ENCODE measurements at places on chromosomes 3 and 15. TPM values are rescaled to one million over a fixed set of nuclear protein-coding genes. Genes with fewer than 3 reads are reported as not detected.

Gene NEK10
- total RNA-seq: 4.3 TPM

Gene OR5K2
- not detected for total RNA-seq

Gene B3GALNT1
- 17.3 TPM for total RNA-seq

Gene KNG1
- not detected for total RNA-seq

Gene ST8SIA2
- not detected for total RNA-seq

Gene DISP2
- 0.35 TPM for total RNA-seq

Gene GHSR
- not detected for total RNA-seq

Gene CCDC9B
- 168 TPM for total RNA-seq

Gene ARRDC4
- total RNA-seq: 5.7 TPM

Gene SPESP1
- not detected for total RNA-seq

Gene NDUFAF3
- 32.9 TPM for total RNA-seq

Gene CMC1
- 26.7 TPM for total RNA-seq

Gene CRYGS
- 4.4 TPM for total RNA-seq

Gene SLC7A14
- total RNA-seq: not detected

DNA sequence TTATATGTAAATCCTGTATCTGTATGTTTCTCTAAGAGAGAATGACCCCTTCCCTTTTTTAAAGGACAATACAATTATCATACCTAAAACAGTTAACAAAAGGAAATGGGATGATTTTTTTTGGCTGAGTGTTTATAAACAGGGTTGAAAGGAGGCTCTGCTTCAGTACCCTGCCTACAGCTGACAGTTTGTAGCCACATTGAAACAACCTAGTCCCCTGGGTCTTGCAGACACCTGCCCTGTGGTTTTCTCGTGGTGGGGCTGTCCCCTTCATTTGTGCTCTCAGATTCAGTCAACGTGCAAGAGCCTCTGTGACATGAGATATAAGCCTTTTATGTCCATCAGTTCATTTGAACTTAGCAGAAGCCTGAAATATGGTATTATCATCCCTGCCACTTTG, 2.3 kb upstream of the HMCES start:
- H3K4me3 ChIP-seq: no peak overlapping the region
- DNase-seq: no peak
- no peaks in the 10 kb centered on the region for H3K27me3 ChIP-seq
- H3K4me1 ChIP-seq: peaks cover 18% of the 10 kb centered on the region

- DNase-seq: no peak
- no peaks in the 10 kb centered on the region for H3K27me3 ChIP-seq
- H3K36me3 ChIP-seq: no peaks in the 10 kb centered on the region
- no peak overlapping the region for H3K4me3 ChIP-seq
- no peaks in the 10 kb centered on the region for H3K4me1 ChIP-seq
- no peak overlapping the region for H3K27ac ChIP-seq
These were observed 21.8 kb downstream of the GALK2 start for GRCh38 chr15:49191892-49192291.

- no peaks in the 10 kb centered on the region for H3K36me3 ChIP-seq
- H3K4me1 ChIP-seq: peaks cover 79% of the 10 kb centered on the region
- DNase-seq: no peak
- no peaks in the 10 kb centered on the region for H3K27me3 ChIP-seq
- H3K27ac ChIP-seq: peak overlapping the region; percentile 94
These were observed 1.3 kb downstream of the ZNF710 start for GRCh38 chr15:90002428-90002844.

- H3K4me3 ChIP-seq: no peak overlapping the region
- H3K4me1 ChIP-seq: peaks cover 4% of the 10 kb centered on the region
- no peak overlapping the region for H3K27ac ChIP-seq
- H3K27me3 ChIP-seq: no peaks in the 10 kb centered on the region
- DNase-seq: no peak
- no peaks in the 10 kb centered on the region for H3K36me3 ChIP-seq
These were observed 53.9 kb downstream of the CALML4 start for GRCh38 chr15:68151277-68151676.

DNA sequence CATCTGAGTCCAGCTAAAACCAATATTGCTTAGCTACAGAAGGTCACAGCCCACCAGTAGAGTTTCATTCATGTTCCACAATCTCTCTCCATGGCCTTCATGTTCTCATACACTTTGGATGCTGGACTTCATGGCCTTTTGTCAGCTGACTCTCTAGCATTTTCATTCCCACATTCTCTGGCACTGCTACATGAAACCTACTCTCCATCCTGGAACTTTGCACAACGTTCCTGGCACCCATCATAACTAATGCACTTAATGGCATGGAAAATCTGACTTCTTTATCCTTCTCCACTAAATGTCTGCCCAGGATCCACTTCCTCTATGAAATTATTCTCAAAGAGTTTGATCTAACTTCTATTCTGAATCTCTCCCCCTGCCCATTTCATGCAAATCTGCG, 56.9 kb downstream of the SLC9A9 start:
- no peak for DNase-seq
- H3K27ac ChIP-seq: no peak overlapping the region
- H3K36me3 ChIP-seq: no peaks in the 10 kb centered on the region
- no peaks in the 10 kb centered on the region for H3K27me3 ChIP-seq
- H3K4me3 ChIP-seq: no peak overlapping the region

GRCh38 chr15:90046911-90047392, 45.8 kb downstream of the ZNF710 start:
- H3K4me1 ChIP-seq: peaks cover 22% of the 10 kb centered on the region
- H3K27me3 ChIP-seq: no peaks in the 10 kb centered on the region
- peak overlapping the region; percentile 51 for H3K27ac ChIP-seq
- no peaks in the 10 kb centered on the region for H3K36me3 ChIP-seq
- peak; percentile 73 for DNase-seq

- no peak overlapping the region for H3K4me3 ChIP-seq
- H3K27me3 ChIP-seq: no peaks in the 10 kb centered on the region
- H3K4me1 ChIP-seq: no peaks in the 10 kb centered on the region
- DNase-seq: no peak
- H3K36me3 ChIP-seq: peaks cover 14% of the 10 kb centered on the region
These were observed 11.5 kb downstream of the HTD2 start for GRCh38 chr3:58317811-58318210.

- H3K27me3 ChIP-seq: no peaks in the 10 kb centered on the region
- no peaks in the 10 kb centered on the region for H3K4me1 ChIP-seq
- H3K36me3 ChIP-seq: no peaks in the 10 kb centered on the region
- no peak for DNase-seq
- H3K27ac ChIP-seq: no peak overlapping the region
- H3K4me3 ChIP-seq: no peak overlapping the region
These were observed 27.3 kb downstream of the GABRA5 start for GRCh38 chr15:26894181-26894580.

DNA sequence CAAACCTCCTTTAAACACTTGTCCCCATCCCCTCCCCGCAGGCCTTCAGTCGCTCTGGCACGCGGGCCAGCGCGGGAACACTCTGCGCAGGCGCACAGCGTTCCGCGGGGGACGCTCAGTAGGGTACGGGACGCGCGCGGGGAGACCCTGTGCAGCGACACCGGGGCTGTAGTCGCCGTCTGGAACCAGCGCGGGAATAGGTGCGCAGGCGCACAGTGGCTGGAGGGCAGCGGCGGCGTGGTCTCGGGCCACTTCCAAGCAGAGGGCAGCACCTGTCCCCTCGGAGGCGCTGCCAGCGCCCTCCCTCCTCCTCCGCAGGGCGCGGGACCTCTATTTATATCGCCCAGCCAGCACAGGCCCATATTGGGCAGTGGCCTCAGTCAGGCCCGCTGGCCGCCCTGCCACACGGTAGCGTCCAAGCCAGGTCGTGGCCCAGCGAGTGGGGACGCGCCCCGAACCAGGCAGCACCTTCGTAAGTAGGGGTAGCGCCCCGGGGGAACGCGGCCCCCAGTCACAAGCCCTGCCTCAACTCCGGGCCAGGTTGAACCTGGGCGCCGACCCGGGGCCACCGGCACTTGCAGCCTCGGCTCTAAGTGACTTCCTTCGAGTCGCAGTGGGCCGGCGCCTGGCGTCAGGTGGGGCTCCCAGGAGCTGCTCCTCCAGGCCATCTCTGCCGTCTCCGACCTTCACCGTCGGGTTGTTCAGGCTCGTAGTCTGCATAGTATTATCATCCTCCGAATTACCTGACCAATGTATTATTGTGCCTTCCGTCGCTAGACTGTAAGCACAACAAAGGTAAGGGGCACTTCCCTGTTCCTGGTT, at the start of gene KBTBD12:
KBTBD12 (plus strand) TSS at position 118 of the 822 bp plus-strand sequence. CDS start 7,830 bp downstream, outside the sequence.
- H3K36me3 ChIP-seq: no peaks in the 10 kb centered on the region
- no peak for DNase-seq
- no peak within 1 kb of the TSS for H3K4me3 ChIP-seq
- H3K4me1 ChIP-seq: no peaks in the 10 kb centered on the region
- H3K27ac ChIP-seq: no peak within 1 kb of the TSS

DNA sequence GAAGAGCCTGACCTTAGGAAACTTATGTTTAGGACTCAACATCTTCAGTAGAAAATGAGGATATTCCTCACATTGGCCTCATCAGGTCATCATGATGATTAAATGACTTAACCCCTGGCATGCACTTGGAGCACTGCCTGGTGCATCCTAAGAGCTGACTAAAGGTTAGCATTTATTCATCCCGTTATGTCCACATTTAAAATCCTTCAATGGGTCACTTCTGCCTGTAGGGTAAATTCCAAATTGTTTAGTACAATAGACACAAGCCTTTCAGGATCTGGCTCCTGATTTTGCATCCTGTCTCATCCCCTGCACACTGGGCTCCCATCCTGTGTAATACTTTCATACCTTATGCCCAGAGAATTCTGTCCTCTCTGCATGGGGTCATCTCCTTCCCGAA, 195.2 kb upstream of the MCTP2 start:
- H3K4me3 ChIP-seq: no peak overlapping the region
- no peak overlapping the region for H3K27ac ChIP-seq
- no peaks in the 10 kb centered on the region for H3K4me1 ChIP-seq
- peaks cover 26% of the 10 kb centered on the region for H3K27me3 ChIP-seq
- DNase-seq: no peak

GRCh38 chr3:139354661-139355060, 10.8 kb downstream of the MRPS22 start:
- DNase-seq: no peak
- peaks cover 45% of the 10 kb centered on the region for H3K36me3 ChIP-seq
- H3K27ac ChIP-seq: no peak overlapping the region
- H3K27me3 ChIP-seq: no peaks in the 10 kb centered on the region
- no peak overlapping the region for H3K4me3 ChIP-seq

GRCh38 chr3:43640681-43641080, 18.9 kb upstream of the ANO10 start:
- H3K36me3 ChIP-seq: no peaks in the 10 kb centered on the region
- no peak overlapping the region for H3K4me3 ChIP-seq
- H3K27ac ChIP-seq: no peak overlapping the region
- H3K4me1 ChIP-seq: peaks cover 23% of the 10 kb centered on the region

DNA sequence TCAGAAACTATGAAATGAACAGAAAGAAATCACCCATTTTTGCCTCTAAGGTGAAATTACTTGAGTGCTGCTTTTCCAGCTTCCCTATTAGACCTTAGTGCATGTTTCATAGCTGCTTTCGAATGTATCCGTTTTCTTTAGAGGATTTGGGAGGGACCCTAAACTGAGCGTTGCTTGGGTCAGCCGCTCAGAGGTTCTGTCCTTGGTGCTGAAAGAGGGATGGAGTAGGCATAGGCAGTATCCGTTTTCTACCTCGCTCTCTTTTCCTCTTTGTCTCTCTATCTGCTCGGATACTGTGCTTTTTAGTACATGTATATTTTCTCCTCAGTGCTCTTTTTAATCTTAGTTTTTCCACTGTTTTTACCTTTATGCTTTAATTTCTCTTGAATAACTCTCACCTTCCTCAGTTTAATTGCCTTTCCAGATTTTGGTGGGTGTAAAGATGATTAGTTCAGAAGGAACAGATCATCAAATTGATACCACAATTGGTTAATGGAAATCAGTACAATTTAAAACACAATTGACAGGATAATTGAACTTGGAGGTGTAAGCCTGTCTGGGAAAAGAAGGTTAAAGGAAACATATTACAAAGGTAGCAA, at the start of gene DRD3:
DRD3 (minus strand) TSS at position 283 of the 599 bp plus-strand sequence. CDS start 7,060 bp downstream, outside the sequence.
- no peaks in the 10 kb centered on the region for H3K4me1 ChIP-seq
- no peak within 1 kb of the TSS for H3K27ac ChIP-seq
- no peaks in the 10 kb centered on the region for H3K36me3 ChIP-seq
- DNase-seq: no peak
- no peak within 1 kb of the TSS for H3K4me3 ChIP-seq

GRCh38 chr3:5666455-5666854, 478.9 kb downstream of the EDEM1 start:
- no peaks in the 10 kb centered on the region for H3K4me1 ChIP-seq
- DNase-seq: no peak
- no peak overlapping the region for H3K4me3 ChIP-seq

GRCh38 chr3:64164349-64164748, 60.9 kb downstream of the PRICKLE2 start:
- H3K27me3 ChIP-seq: no peaks in the 10 kb centered on the region
- no peak for DNase-seq
- H3K4me1 ChIP-seq: peaks cover 21% of the 10 kb centered on the region
- H3K36me3 ChIP-seq: no peaks in the 10 kb centered on the region
- no peak overlapping the region for H3K27ac ChIP-seq

DNA sequence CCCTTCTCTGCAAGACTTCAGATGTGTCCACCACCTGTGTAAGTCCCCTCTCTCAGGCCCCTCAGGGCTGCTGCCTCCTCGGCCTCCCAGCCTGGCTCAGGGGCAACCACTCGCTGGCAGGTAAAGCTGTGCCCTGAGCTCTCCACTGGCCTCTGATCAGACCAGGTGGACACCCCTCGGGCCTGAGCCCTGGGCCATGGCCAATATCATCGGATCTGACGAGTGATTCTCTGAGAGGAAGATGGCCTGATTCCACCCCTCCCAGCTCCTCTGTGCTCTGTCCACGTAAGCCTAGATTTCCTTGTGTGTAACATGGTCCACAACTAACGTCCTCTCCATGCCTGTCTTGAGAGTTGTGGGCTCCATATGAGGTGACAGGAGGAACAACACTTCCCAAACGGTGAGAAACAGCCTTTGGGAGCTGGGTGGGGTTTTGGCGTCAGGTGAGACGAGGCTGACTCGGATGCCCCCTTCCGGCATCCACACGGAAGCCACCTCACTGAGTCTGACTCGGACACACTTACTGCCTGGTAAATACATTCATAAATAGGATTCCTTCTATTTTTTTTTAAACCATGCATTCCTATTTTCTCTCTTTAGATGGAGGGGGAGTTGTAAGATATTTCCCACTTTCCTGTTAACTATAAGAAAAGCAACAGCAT, 86.8 kb downstream of the NUP210 start:
- no peaks in the 10 kb centered on the region for H3K36me3 ChIP-seq
- H3K4me1 ChIP-seq: no peaks in the 10 kb centered on the region
- no peak overlapping the region for H3K4me3 ChIP-seq
- no peak for DNase-seq

GRCh38 chr3:71489315-71489761, 94.2 kb downstream of the FOXP1 start:
- no peaks in the 10 kb centered on the region for H3K4me1 ChIP-seq
- no peaks in the 10 kb centered on the region for H3K27me3 ChIP-seq
- H3K36me3 ChIP-seq: peaks cover 3% of the 10 kb centered on the region
- no peak for DNase-seq
- no peak overlapping the region for H3K27ac ChIP-seq

- 0 out of 2 replicates have a peak, but pooled peaks cover 6% of the 10 kb centered on the region for H3K27me3 ChIP-seq
- no peaks in the 10 kb centered on the region for H3K36me3 ChIP-seq
- H3K4me1 ChIP-seq: no peaks in the 10 kb centered on the region
- no peak overlapping the region for H3K27ac ChIP-seq
These were observed 106.2 kb upstream of the MCTP2 start for GRCh38 chr15:94125156-94125555.
